ENCODE measurements at places on chromosomes 2 and 18.

- no peak for DNase-seq
These were observed 403.9 kb upstream of the CYRIA start for GRCh38 chr2:17069564-17069963.

DNA sequence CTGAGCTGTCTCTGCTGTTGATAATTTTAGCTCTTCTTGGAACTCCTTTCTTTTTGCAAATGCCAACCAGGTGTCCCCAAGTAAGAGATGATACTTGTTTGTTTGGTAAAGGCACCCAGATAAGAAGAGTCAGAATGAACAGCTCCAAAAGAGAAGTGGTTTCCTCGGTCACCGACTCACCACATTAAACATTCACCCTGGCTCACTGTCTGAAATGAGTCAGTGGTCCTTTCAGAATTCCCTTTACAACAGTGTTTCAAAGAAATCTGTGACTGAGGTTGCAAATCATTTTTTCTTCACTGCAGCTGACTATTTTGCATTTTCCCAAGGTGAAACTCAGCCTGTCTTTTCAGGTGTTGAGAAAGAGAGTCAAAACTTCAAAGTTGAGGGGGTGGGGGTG lies 16.2 kb upstream of the CXCR4 start:
- no peak for DNase-seq

- DNase-seq = peak; percentile 67
These were observed 644 bp upstream of the QPCT start for GRCh38 chr2:37343537-37344434.

DNA sequence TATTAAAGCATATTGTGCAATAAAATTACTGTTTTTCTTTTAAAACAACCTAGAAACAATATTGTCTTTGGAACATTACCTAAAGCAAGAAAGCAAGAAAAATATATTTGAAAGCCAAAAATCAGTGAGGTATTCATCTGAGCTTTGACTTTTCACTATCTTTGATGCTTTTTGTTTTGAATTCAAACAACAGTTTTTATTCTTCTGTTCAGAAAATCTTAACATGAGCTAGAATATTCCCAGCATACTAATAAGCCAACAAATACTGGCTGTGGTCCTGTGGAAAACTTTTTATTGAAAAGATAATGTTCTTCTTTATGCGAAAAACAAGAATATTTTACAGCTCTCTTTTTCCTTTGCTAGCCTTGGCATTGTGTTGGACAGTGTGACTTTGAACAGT lies 19.8 kb downstream of the FAM171B start:
- no peak for DNase-seq

- DNase-seq = peak; percentile 46
These were observed 117.6 kb downstream of the SMAD7 start for GRCh38 chr18:48832938-48833700.

DNA sequence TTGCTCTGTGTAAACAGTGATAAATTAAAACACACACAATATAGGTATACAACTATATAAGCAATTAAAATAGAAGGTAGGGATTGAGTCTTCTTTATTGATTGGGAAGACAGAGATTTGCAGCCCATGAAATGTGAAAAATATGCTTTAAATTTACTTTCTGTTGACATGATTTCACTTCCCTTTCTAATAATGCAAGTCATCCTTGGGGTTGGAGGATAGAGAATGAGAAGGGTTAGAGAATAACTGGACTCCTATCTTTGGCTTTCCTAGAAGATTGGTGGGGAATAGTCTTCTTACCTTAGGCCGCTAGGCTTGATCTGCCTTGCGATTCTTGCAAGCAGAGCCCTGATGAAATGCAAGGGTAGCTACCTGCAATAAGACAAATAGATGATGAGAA lies 339.8 kb downstream of the NYAP2 start:
- no peak for DNase-seq

Data from HuH-7 (cell line).